ENCODE measurements at places on chromosomes 13 and 19. TPM values are rescaled to one million over a fixed set of nuclear protein-coding genes. Genes with fewer than 3 reads are reported as not detected.

DNA sequence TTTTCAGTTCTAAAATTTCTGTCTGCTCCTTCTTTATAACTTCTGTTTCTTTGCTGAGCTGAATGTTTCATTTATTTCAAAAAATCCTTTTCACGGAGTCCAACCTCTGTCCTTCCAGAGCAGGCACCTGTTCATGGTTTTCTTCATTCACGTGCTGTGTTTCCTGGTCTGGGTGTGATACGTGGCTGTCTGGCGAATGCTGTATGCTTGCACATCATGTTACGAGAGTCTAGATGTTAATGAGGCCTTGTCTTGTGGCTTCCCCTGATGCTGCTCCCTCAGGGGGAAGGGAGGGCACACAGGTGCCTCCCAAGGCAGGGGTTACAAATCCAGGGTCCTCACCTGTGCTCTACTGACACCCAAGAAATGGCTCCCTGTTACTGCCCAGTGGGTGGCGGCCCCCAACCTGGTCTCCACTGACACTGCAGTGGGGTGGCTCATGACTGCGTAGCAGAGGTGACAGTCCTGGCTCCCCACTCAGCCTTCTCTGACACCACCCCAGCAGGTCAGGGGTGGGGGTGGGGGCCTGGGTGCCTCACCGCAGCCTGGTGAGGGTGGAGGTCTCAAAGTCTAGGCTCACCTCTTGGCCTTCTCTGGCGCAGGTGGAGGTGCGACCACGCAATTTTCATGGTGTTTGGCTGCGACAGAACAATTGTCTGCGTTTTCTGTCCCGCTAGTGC lies 20.1 kb upstream of the RAB20 start:
- H3K4me1 ChIP-seq, result peaks cover 8% of the 10 kb centered on the region
- H3K4me3 ChIP-seq, result no peak overlapping the region
- no peaks in the 10 kb centered on the region for H3K36me3 ChIP-seq
- no peak for DNase-seq
- H3K27me3 ChIP-seq, result no peaks in the 10 kb centered on the region

GRCh38 chr19:44602081-44602480 lies 11.3 kb upstream of the IGSF23 start:
- no peaks in the 10 kb centered on the region for H3K36me3 ChIP-seq
- no peak overlapping the region for H3K4me3 ChIP-seq
- H3K27ac ChIP-seq, result no peak overlapping the region
- H3K4me1 ChIP-seq, result no peaks in the 10 kb centered on the region
- H3K27me3 ChIP-seq, result peaks cover 40% of the 10 kb centered on the region
- DNase-seq, result no peak

- H3K4me1 ChIP-seq, result peaks cover 17% of the 10 kb centered on the region
- peak overlapping the region; percentile 89 for H3K27ac ChIP-seq
- no peaks in the 10 kb centered on the region for H3K27me3 ChIP-seq
These were observed 593 bp downstream of the KEAP1 start for GRCh38 chr19:10502524-10503001.

GRCh38 chr19:46728693-46729339 lies 11.9 kb upstream of the PRKD2 start:
- DNase-seq, result no peak
- no peaks in the 10 kb centered on the region for H3K27me3 ChIP-seq
- no peak overlapping the region for H3K27ac ChIP-seq
- H3K36me3 ChIP-seq, result peaks cover 8% of the 10 kb centered on the region
- H3K4me3 ChIP-seq, result peak overlapping the region; percentile 34
- peaks cover 22% of the 10 kb centered on the region for H3K4me1 ChIP-seq

DNA sequence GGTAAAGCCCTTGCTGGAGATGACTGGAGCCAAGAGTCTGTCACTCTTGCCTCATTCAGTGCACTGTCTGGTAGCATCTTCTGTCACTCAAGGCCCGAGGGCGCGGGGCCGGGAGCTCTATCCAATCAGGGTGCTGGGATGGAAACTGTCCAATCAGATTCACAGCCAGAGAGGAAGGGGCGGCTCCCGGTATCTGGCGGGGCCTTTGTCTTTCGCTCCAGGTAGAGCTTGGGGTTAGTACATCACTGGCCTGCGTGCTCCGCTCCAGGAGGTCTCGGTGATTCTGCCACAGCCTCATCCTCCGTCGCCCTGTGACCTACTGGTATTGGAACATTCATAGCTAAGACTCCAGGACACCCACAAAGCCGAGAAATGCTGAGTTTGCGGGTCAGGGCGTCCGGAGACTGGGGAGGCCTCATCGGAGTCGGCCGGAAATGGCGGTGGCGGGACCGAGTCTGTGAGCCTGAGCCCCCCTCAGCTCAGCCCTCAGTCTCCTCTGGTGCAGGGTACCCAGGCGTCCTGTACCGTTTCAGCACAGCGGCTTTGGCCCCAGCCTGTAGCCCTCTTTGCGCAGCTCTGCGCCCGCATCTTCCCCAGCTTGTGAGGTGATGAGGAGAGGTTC lies 20.6 kb upstream of the ZNF430 start:
- peak; percentile 91 for DNase-seq
- no peaks in the 10 kb centered on the region for H3K27me3 ChIP-seq
- peaks cover 5% of the 10 kb centered on the region for H3K4me1 ChIP-seq
- peak overlapping the region; percentile 87 for H3K27ac ChIP-seq

DNA sequence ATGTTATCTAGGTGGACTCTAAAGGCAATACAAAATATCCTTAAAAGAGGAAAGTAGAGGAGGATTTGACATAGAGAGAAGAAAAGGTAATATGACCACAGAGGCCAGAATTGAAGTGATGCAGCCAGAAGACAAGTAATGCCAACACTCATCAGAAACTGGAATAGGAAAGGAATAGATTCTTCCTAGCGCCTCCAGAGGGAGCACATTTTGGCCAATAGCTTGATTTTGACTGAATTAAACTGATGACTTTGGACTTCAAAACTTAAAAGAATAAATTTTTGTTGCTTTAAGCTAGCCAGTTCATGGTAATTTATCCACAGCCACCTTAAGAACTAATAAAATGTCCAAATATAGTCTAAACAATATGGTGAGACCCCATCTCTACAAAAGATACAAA lies 1921.9 kb downstream of the OLFM4 start:
- H3K4me1 ChIP-seq, result no peaks in the 10 kb centered on the region
- no peaks in the 10 kb centered on the region for H3K27me3 ChIP-seq
- H3K36me3 ChIP-seq, result no peaks in the 10 kb centered on the region
- H3K27ac ChIP-seq, result no peak overlapping the region
- H3K4me3 ChIP-seq, result no peak overlapping the region

- H3K27me3 ChIP-seq, result no peaks in the 10 kb centered on the region
- H3K4me1 ChIP-seq, result peaks cover 5% of the 10 kb centered on the region
- no peak for DNase-seq
- no peak overlapping the region for H3K4me3 ChIP-seq
- peaks cover 10% of the 10 kb centered on the region for H3K36me3 ChIP-seq
These were observed 21.3 kb downstream of the HCN2 start for GRCh38 chr19:610801-611480.

GRCh38 chr19:4403005-4403761 lies 743 bp downstream of the CHAF1A start:
- H3K27me3 ChIP-seq, result no peaks in the 10 kb centered on the region
- H3K27ac ChIP-seq, result peak overlapping the region; percentile 83
- H3K4me3 ChIP-seq, result peak overlapping the region; percentile 93
- no peak for DNase-seq

DNA sequence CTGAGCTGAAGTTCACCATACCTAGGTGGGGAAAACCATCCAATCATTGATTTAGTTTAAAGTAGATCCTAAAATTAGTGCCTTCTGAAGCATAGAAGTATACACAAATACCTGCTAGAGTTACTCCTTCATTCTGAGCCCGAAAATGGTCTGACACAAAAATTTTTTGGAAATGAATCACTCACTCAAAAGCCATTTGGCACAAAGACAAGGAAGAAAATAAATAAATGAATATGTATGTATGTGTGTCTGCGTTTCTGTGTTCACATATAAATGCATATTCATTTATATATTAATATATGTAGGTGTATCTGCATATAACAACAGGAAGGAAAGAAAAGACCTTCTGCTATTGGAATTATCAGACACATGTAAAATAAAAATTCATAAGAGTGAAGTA lies 614.4 kb upstream of the PCDH9 start:
- no peak overlapping the region for H3K4me3 ChIP-seq
- H3K36me3 ChIP-seq, result no peaks in the 10 kb centered on the region
- H3K27me3 ChIP-seq, result no peaks in the 10 kb centered on the region
- no peak overlapping the region for H3K27ac ChIP-seq
- H3K4me1 ChIP-seq, result no peaks in the 10 kb centered on the region

- H3K27ac ChIP-seq, result no peak overlapping the region
- H3K4me3 ChIP-seq, result no peak overlapping the region
- peaks cover 4% of the 10 kb centered on the region for H3K4me1 ChIP-seq
- H3K27me3 ChIP-seq, result no peaks in the 10 kb centered on the region
- DNase-seq, result no peak
These were observed 1004.1 kb upstream of the PCDH9 start for GRCh38 chr13:68234274-68234673.

DNA sequence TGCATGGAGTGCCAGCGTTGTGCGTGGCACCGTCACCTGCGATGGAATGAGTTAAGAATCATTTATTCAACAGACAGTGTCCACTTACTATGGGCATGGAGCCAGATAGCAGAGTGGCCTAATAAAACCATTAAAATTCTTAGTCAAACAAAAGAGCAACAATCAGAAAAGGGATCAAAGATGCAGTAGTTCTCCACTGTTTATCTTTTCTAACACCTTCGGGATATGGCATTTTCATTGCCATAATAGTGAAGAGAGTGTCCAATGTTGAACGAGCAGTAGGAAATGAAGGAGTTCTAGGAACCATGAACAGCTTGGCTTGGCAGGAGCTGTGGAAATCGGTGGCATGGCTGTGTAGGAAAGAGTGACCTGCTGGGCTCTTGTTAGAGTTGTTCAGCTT lies 2.0 kb downstream of the TNFSF11 start:
- no peaks in the 10 kb centered on the region for H3K36me3 ChIP-seq
- no peak overlapping the region for H3K27ac ChIP-seq
- H3K27me3 ChIP-seq, result peaks cover 63% of the 10 kb centered on the region
- no peak for DNase-seq
- H3K4me3 ChIP-seq, result no peak overlapping the region
- H3K4me1 ChIP-seq, result no peaks in the 10 kb centered on the region

GRCh38 chr19:17448131-17448967 lies at the start of gene TMEM221:
Gene TMEM221, minus strand, starts transcription at chr19:17448668. Its CDS starts 206 bp downstream, at chr19:17448462.
- H3K4me3 ChIP-seq, result peak within 1 kb of the TSS; percentile 72
- DNase-seq, result no peak
- H3K27me3 ChIP-seq, result peaks cover 24% of the 10 kb centered on the region
- H3K27ac ChIP-seq, result no peak within 1 kb of the TSS
- H3K4me1 ChIP-seq, result peaks cover 6% of the 10 kb centered on the region
- no peaks in the 10 kb centered on the region for H3K36me3 ChIP-seq

DNA sequence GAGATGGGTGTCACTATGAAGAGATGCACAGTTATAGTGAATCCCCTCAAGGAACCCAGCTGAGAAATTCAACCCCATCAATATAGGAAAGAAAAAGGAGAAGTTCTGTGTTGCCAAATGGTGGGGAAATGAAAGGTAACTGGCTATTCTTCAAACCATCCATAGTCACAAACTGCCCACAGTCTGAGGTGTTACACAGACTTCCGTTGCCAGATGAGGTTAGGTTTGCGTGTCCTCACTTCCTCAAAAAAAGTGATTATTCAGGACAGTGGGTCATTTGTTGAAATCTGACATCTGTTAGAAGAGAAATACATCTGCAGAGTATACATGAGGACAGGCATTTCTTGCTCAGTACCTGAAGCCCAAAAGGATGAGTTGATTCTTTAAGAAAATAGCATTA lies 9.0 kb downstream of the SIGLEC5 start:
- H3K36me3 ChIP-seq, result no peaks in the 10 kb centered on the region
- H3K4me1 ChIP-seq, result no peaks in the 10 kb centered on the region
- H3K4me3 ChIP-seq, result no peak overlapping the region
- H3K27ac ChIP-seq, result no peak overlapping the region
- no peak for DNase-seq

DNA sequence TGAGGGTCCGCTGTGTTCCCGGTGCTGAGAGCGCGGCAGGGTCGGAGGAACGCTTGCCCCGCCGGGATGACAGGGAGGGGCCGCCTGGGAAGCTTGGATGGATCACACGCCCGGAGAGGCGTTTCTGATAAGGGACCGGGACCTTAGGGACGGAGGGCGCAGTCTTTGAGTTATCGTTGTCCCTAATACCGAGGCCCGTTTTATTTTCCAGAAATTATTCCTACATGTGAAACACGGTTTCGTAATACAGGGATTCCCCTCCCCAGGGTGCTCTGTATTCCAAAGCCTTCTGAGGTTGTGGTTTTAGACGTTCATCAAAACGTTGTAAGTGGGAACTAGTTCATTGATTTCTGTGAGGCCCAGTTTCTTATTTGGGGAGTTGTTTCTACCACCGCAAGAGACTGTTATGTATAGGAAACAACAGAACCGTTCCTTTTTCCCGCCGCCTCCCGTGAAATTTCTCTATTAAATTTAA lies 752 bp downstream of the PDCD5 start:
- H3K27ac ChIP-seq, result peak overlapping the region; percentile 77
- peaks cover 10% of the 10 kb centered on the region for H3K4me1 ChIP-seq
- DNase-seq, result no peak
- no peaks in the 10 kb centered on the region for H3K27me3 ChIP-seq
- peaks cover 21% of the 10 kb centered on the region for H3K36me3 ChIP-seq

GRCh38 chr19:1210227-1210538 lies 4.6 kb downstream of the STK11 start:
- peaks cover 15% of the 10 kb centered on the region for H3K4me1 ChIP-seq
- H3K27ac ChIP-seq, result peak overlapping the region; percentile 46
- H3K27me3 ChIP-seq, result no peaks in the 10 kb centered on the region
- peaks cover 8% of the 10 kb centered on the region for H3K36me3 ChIP-seq

GRCh38 chr19:18709546-18709945 lies 26.1 kb downstream of the CRTC1 start:
- H3K27ac ChIP-seq, result no peak overlapping the region
- no peaks in the 10 kb centered on the region for H3K27me3 ChIP-seq
- H3K36me3 ChIP-seq, result no peaks in the 10 kb centered on the region

DNA sequence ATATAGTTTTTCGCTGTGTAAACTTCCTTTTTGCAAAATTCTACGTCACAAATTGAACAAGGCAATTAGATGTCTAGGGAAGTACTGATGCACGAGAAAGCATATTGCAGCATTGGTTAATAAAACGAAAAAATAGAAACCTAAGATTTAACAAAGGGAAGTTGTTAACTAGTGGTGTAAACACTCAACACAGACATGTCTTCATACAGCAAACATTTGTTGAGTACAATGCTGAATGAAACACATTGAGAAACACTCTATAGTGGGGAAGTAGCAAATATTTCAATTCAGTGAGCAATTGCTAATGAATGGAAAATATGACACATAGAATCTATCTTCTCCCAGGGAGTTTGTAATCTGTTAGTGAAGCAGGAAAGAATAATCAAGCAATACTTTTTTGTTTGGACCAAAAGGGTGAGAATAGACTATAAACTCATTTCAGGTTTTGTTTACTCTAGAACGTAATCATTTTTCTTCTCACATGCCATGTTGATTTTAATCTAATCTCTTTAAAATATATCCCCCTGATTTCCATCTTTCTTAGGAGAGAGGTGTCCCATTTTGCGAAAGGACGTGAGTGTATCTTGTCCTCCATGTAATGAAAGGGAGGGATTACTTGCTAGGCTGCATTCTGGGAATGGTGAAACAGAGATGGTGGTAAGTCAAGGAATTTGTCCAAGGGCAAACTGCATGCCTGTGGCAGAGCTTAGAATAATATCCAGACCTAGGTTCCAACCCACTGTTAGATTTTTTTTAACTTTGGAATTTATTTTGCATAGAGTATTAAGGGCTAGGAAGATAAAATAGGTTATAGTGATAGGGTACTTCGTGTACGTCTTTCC lies 1.7 kb upstream of the ANKRD10 start:
- DNase-seq, result no peak
- H3K27ac ChIP-seq, result peak overlapping the region; percentile 75
- peak overlapping the region; percentile 75 for H3K4me3 ChIP-seq
- peaks cover 27% of the 10 kb centered on the region for H3K4me1 ChIP-seq
- H3K27me3 ChIP-seq, result peaks cover 2% of the 10 kb centered on the region

The ZNF730 gene
- total RNA-seq, result 2.6 TPM

The IZUMO2 gene
- not detected for total RNA-seq

The HOOK2 gene
- total RNA-seq, result 50.1 TPM

The ARHGEF18 gene
- 40.9 TPM for total RNA-seq

The B3GNT8 gene
- total RNA-seq, result 13.0 TPM

The POLR1G gene
- 7.2 TPM for total RNA-seq

The ZNF525 gene
- 31.3 TPM for total RNA-seq
